Activated CD8-positive, alpha-beta memory T cell treated with anti-CD3 and anti-CD28 coated beads for 1 hour (primary cell): ENCODE measurements at places on chromosomes 12 and 14.
A peak's percentile ranks its signal among the peaks of the same experiment; 100 is the strongest.

DNA sequence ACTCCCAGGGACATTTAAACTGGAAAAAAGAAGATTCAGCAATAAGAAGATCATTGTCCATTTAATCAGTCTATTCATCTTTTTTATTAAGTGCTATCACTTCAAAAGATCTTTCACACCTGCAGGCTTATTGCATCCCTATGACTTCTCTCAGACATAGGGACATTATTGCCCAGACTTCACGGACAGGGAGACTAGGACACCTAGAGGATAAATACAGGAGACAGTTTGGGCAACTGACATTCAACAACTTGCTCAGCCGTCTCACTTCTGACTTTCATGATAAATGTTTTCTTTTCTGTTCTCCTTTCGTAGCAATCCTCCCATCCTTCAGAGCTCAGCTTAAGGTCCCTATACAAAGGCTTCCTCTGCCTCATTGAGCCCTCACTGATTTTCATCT is 84.3 kb downstream of the TMEM30B start:
- DNase-seq, result no peak

GRCh38 chr14:54792288-54792687 is 110.3 kb downstream of the GCH1 start:
- DNase-seq, result no peak

- no peak for DNase-seq
Measured at GRCh38 chr14:102901633-102902032, 20.8 kb upstream of the AMN start.

DNA sequence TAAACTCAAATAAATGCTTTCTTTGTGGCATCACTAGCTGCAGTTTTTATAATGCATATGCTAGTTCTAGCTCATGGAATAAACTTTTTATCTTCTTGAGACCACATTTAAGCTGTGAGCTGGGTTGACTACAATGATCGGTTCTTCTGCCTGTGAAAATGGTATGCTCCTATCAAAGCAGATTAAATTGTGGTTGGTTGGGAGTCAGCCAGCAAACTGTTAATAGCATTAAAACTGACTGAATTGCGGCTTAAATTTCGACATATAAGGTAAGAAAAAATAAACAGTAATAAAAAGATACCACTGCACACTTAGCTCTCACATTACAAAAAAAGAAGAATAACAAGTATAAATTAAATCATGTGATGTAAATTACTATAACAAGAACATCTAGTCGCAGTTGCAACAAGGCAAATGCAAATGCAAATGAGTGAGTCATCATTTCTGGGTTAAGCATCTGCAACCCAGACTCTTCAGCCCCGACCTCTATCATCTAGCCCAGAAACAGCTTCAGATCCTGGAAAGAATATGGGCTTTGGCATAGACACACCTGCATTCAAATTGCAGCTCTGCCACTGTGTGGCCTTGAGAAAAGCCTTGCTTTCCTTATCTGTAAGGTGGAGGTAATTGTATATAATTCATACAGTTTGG is 19.8 kb upstream of the DHRS7 start:
- no peak for DNase-seq

GRCh38 chr14:66140213-66140918 is 345.8 kb upstream of the CCDC196 start:
- no peak for DNase-seq

GRCh38 chr12:111091051-111091450 is 170.7 kb upstream of the MYL2 start:
- DNase-seq, result no peak

DNA sequence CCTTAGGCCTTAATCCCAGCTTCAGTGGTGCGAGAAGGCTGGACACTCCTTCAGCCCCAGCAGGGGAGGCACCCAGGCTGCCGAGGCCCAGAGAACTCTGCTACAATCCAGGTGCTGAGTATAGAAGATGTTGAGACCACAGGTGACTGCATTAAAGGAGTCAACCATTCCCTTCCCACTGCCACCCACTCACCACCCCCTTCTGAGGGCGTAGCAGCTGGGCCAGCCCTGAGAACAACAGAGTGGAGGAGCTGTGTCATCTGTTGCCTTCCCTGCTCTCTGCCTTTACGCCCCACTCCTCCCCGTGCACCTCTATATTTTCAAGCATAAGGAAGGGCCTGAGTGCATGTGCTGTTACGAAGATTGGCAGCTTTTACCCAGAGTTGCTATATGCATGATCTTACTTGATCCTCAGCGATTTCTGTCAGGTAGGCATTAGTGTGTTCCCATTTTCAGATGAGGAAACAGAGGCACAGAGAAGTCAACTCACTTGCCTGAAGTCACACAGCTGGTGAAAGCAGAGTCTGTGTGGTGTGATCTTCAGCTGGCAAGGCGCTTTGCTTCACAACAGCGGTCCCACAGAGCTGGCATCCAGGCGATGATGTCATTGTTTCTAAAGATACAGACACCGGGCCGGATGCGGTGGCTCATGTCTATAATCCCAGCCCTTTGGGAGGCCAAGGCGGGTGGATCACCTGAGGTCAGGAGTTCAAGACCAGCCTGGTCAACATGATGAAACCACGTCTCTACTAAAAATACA is 46.7 kb downstream of the RIN3 start:
- DNase-seq, result no peak

GRCh38 chr12:49389387-49389703 is 22.1 kb downstream of the SPATS2 start:
- DNase-seq, result no peak

- DNase-seq, result no peak
Measured at GRCh38 chr14:79702197-79702596, 509.1 kb downstream of the DIO2 start.

DNA sequence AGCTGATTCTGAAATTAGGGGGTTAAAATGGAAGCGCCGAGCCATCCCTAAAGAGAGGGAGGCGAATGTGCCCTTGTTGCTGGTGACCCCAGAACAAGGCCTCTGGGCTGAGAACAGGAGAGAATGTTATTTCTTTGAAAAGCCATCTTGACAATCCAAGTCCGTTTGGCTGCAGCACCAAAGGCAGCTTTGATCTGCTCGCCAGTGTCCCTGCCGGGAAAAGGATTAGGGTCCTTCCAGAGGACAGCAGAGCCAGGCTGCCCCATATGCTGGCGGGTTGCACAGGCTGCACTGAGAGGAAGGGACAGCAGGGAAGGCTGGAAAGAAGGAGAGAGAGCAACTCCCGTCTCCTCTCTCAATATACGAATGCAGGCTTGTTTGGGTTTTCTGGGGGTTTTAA is 141.7 kb downstream of the TMEM132C start:
- no peak for DNase-seq

GRCh38 chr14:76467711-76468155 is 91.8 kb downstream of the ESRRB start:
- no peak for DNase-seq

DNA sequence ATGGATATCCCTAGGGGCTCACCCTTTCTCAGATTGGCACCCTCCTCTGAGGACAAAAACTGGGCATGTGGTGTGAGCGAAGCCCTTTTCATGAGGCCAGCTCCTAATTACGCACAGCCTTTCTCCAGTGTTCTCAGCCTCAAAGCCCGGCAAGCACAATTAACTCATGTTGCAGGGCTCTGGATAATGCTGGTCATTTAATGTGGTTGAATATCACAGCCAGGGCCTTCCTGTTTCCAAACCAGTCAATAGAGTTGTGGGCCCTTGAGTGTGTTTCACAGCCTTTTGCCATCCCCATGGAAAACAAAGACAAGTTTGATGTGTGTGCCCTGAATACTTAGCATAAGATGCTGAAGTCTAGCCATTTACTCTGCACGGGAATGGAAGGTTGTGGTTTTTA is 114.2 kb upstream of the ARHGAP5 start:
- no peak for DNase-seq

DNA sequence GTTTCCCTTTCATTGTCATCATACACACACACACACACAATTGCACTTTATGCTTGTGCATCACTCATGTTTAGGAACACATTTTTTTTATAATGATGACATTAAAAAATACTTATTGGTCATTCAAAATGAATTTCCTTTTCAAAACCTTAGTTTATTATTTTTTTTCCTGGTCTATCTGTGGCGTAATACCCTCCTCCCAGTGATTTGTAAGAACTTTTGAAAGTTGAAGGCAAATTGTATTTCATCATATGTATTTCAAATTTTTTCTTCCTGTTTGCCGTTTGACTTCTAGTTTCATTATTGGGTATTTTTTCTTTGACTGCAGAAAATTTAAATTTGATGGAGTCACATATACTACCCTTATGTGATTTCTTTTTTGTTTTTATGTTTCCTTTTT is 2.5 kb upstream of the LRRK2 start:
- no peak for DNase-seq

- no peak for DNase-seq
Measured at GRCh38 chr14:61475316-61475715, 153.9 kb downstream of the PRKCH start.

GRCh38 chr12:98736352-98737321 is 91.5 kb downstream of the APAF1 start:
- no peak for DNase-seq

GRCh38 chr12:93146263-93146939 is 217.3 kb upstream of the EEA1 start:
- no peak for DNase-seq

GRCh38 chr14:61517911-61518384 is 177.4 kb upstream of the HIF1A start:
- DNase-seq, result no peak

DNA sequence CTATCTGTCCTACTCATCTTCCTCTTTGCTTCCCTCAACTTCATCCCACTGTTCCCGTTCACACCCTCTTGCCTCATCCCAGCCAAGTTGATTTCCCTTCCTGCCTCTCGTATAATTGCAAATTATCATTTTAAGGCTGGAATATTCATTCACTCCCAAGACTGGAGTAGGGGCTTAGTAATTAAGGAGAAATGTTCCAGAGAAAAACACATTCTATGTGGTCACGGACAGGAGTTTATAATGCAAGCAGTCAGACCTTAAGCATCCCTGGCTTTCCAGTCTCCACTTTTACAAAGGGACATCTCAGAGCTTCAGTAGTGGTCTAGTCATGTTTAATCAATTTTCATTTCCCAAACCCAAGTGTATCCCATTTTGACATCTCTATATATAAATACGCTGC is 54.9 kb downstream of the TMEM132D start:
- no peak for DNase-seq

GRCh38 chr12:99767809-99768208 is 120.3 kb downstream of the GARIN6 start:
- no peak for DNase-seq

GRCh38 chr14:72420749-72421474 is 473.0 kb downstream of the DPF3 start:
- peak; percentile 48 for DNase-seq

DNA sequence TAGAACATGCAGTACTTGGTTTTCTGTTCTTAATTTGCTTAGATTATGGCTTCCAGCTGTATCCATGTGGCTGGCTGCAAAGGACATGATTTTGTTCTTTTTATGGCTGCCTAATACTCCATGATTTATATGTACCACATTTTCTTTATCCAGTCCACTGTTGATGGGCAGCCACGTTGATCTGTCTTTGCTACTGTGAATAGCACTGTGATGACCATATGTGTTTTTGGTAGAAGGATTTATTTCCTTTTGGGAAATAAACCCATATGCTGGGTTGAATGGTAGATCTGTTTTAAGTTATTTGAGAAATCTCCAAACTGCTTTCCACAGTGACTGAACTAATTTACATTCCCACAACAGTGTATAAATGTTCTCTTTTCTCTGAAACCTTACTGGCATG is 86.2 kb upstream of the FERMT2 start:
- no peak for DNase-seq

GRCh38 chr12:9702255-9702654 is 30.6 kb downstream of the CLECL1 start:
- DNase-seq, result no peak

DNA sequence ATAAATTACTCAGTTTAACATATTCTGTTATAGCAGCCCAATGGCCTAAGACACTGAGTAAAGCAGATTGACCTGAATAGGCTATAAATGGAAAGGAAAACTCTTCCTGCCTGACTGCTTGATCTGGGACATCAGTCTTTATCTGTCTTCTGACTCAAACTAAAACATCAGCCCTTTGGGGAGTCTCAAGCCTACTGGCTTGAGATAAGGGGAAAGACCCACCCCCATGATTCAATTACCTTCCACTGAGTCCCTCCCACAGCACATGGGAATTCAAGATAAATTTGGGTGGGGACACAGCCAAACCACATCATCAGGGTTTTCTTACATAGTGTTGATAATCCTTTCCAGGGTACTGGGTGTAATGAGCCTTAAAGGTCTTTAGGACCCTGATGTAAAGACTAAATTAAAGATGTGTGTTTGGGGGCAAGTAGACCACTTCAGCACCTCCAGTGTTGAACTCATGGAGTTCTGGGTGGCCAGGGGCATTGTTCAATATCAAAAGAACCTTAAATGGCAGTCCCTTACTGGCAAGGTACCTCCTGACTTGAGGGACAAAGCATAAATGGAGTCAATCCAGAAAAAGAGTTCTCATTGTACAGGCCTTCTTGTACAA is 67.8 kb downstream of the TSHR start:
- DNase-seq, result no peak

DNA sequence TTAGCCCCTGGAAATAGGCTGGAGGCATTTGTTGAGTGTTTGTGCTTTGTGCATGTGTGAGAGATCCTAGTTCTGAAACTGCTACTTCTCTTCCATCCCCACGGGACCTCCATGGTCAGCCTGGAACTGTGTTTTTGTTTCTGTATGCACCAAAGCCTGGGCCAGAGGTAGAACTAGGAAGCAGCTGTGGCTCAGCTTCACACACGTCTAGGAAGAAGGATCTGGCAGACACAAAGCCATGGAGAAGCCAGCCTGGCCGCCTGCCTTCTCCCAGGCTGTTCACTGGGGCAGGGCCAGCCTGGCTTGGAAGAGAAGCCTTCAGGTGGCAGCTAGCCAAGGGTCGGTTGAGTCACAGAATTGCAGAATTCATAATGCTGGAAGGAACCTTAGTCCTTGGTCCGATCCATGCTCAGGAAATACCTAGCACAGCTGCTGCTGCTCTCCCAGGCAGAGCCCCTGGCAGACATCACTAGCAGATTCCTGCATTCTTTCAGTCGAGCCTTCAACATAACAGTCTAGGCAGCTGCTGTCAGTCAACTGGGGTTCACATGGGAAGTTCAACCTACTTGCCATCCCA is 27.0 kb downstream of the RIN3 start:
- no peak for DNase-seq

DNA sequence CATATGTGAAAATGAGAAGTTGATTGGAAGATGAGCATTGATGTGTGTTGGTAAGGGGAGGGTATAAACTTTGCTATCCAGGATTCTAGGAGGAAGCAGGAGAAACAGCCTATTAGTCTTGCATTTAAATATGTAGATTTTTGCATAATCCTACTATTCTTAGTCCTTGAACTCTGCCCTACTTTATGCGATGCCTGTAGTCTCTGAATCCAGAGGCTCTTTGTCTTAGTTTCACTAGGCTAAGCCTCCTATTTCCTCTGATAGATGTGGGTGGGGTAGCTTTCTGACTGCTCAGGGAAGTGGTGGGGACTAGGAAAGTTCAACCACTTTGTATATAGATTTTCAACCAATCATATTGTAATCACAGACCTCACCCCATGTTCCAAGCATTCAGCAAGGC is 49.5 kb upstream of the KCNC2 start:
- DNase-seq, result no peak

GRCh38 chr12:106022568-106023012 is 116.2 kb downstream of the NUAK1 start:
- DNase-seq, result no peak
